Effector memory CD8-positive, alpha-beta T cell (primary cell): ENCODE measurements at places on chromosomes 6 and 20.

GRCh38 chr20:32626859-32627636 lies 41.9 kb upstream of the NOL4L start:
- peaks cover 8% of the 10 kb centered on the region for H3K4me1 ChIP-seq
- no peaks in the 10 kb centered on the region for H3K36me3 ChIP-seq
- H3K27ac ChIP-seq = no peak overlapping the region
- H3K4me3 ChIP-seq = peak overlapping the region; percentile 60

GRCh38 chr6:109306733-109307132 lies 75.5 kb downstream of the CD164 start:
- H3K27me3 ChIP-seq = peaks cover 5% of the 10 kb centered on the region
- H3K36me3 ChIP-seq = no peaks in the 10 kb centered on the region
- H3K4me1 ChIP-seq = no peaks in the 10 kb centered on the region
- H3K4me3 ChIP-seq = no peak overlapping the region
- no peak for DNase-seq

DNA sequence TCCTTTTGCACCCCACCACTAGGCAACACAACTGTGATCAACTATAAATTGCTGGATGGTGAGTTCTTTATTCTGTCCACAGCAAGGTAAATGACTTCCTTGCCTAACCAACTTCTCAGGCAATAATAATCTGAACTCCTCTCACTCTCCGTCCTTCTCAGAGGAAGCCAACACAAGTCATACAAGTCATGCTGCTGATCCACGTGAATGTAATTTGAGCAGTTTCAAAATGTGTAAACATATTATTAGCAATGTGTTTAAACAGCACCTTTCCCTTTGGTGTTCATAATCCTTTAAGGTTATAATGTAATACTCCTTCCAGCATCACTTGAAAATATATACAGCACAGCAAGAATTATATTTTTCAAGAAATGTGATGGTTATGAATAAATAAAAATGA lies 127.9 kb downstream of the QRSL1 start:
- H3K27me3 ChIP-seq = peaks cover 25% of the 10 kb centered on the region
- no peak overlapping the region for H3K27ac ChIP-seq
- H3K36me3 ChIP-seq = no peaks in the 10 kb centered on the region

- no peak overlapping the region for H3K27ac ChIP-seq
- peaks cover 80% of the 10 kb centered on the region for H3K27me3 ChIP-seq
- peaks cover 2% of the 10 kb centered on the region for H3K4me1 ChIP-seq
- H3K4me3 ChIP-seq = no peak overlapping the region
- H3K36me3 ChIP-seq = peaks cover 3% of the 10 kb centered on the region
Observed at GRCh38 chr6:40325041-40325440, 262.1 kb downstream of the LRFN2 start.

GRCh38 chr6:83424392-83425018 lies 6.3 kb downstream of the ME1 start:
- H3K4me3 ChIP-seq = no peak overlapping the region
- H3K36me3 ChIP-seq = peaks cover 4% of the 10 kb centered on the region
- H3K27me3 ChIP-seq = no peaks in the 10 kb centered on the region
- no peak for DNase-seq
- no peak overlapping the region for H3K27ac ChIP-seq

DNA sequence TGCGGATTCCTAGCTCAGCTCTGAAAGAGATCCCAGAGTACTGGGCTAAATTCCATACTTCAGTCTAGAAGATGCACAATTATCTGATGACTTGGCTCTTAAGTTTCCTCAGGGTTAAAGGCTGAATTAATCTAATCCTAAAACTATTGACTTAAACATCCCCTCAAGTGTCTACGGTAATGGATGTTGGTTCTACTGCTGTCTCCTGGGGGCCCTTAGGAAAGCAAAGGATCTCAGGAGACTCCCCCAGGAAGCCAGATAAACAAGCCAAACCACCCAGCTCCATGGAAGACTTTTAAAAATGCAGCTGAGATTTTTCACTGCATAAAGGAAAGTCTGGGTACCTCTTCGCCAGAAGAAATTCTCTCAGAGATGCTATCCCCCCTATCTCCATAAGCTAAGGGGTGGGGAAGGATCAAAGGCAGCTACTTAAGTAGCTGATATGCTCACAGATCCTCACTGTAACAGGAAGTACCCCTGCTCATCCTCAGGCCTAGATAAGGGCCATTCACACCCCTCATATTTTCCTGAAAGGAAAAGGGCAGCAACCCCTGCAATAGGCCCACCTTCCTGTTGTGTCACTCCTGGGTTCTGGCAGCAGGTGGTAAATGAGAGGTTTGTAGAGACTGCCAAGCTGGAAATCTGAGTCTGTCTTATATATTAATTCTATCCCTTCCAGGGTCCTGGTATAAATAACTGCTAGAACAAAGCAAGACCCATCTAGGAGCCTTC lies 9.3 kb downstream of the NDRG3 start:
- H3K4me3 ChIP-seq = no peak overlapping the region
- no peak for DNase-seq
- H3K4me1 ChIP-seq = peaks cover 15% of the 10 kb centered on the region
- H3K27ac ChIP-seq = no peak overlapping the region
- peaks cover 5% of the 10 kb centered on the region for H3K36me3 ChIP-seq

- peaks cover 2% of the 10 kb centered on the region for H3K4me1 ChIP-seq
- H3K27me3 ChIP-seq = peaks cover 65% of the 10 kb centered on the region
- H3K4me3 ChIP-seq = no peak overlapping the region
- no peaks in the 10 kb centered on the region for H3K36me3 ChIP-seq
- no peak overlapping the region for H3K27ac ChIP-seq
Observed at GRCh38 chr20:3090565-3090964, 6.0 kb upstream of the AVP start.

DNA sequence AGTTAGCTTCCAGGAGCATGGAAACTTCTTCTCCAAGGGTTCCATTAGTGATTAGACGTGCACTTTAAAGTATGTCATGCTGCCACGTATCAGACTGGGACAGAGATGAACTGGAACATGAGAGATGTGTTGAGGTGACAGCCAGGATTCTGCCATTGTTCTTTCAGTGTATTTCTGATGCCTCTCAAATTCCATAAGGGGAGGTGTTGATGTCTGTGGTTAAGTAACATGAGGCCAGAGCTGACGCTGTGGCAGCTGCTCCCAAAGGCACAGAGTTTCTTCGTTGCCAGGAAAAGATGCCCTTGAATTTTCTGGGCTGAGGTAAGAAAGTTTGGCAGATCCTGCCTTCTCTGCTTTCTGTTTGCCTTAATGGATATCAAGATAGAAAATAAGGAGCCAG lies 63.5 kb downstream of the TRMT6 start:
- DNase-seq = no peak
- no peaks in the 10 kb centered on the region for H3K4me1 ChIP-seq
- H3K27me3 ChIP-seq = peaks cover 13% of the 10 kb centered on the region
- H3K27ac ChIP-seq = no peak overlapping the region

DNA sequence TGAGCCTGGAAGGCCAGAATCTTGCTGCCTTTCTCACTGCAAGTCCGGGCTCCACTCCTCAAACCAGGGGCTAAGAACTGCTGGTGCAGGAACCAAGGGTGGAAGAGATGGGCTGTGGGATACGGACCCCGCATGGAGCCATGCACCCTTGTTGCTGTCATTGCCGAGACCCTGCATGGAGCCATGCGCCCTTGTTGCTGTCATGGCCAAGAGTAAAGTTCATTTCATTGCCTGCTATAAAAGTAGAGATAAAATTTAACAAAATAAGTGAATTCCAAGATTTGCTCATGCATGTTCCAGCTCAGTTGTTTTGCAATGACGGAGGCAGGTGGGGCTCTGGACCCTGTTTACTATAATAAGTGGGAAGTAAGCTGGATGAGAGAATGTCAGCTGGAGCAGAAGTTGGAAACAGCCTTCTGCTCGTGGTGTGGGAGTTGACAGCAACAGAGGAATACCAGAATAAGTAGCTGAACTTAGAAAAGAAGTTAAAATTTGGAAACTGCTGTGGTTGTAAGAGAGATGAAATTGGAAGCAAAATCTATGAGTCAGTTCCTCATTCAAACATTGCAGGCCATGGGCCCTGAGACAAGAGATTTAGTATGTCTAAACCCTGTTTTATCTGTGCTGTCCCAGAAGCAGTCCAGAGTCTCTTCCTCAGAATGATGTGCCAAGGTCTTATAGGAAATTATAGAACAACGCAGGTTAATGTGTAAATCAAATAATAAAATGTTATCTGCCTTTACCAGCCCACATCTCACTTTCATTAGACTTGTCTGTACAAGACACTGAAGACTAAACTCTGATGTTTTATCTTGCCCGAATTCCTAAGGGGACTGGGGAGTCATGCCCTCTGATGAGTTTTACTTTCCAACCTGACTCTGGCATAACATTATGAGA lies 15.8 kb upstream of the THBS2 start:
- DNase-seq = no peak
- H3K4me1 ChIP-seq = no peaks in the 10 kb centered on the region
- no peak overlapping the region for H3K27ac ChIP-seq
- H3K4me3 ChIP-seq = no peak overlapping the region
- peaks cover 53% of the 10 kb centered on the region for H3K27me3 ChIP-seq

GRCh38 chr6:70094156-70094555 lies 208.7 kb downstream of the COL9A1 start:
- no peaks in the 10 kb centered on the region for H3K36me3 ChIP-seq
- H3K27me3 ChIP-seq = no peaks in the 10 kb centered on the region
- H3K4me1 ChIP-seq = no peaks in the 10 kb centered on the region
- no peak overlapping the region for H3K4me3 ChIP-seq
- no peak overlapping the region for H3K27ac ChIP-seq

GRCh38 chr6:157814883-157815282 lies 8.2 kb upstream of the SNX9 start:
- no peaks in the 10 kb centered on the region for H3K36me3 ChIP-seq
- no peak for DNase-seq
- no peaks in the 10 kb centered on the region for H3K27me3 ChIP-seq
- H3K4me1 ChIP-seq = no peaks in the 10 kb centered on the region
- H3K27ac ChIP-seq = no peak overlapping the region
- H3K4me3 ChIP-seq = no peak overlapping the region

- no peaks in the 10 kb centered on the region for H3K36me3 ChIP-seq
- no peak overlapping the region for H3K27ac ChIP-seq
- no peak for DNase-seq
Observed at GRCh38 chr6:63321821-63322220, 2.0 kb upstream of the LGSN start.

- no peaks in the 10 kb centered on the region for H3K4me1 ChIP-seq
- H3K27me3 ChIP-seq = no peaks in the 10 kb centered on the region
- no peaks in the 10 kb centered on the region for H3K36me3 ChIP-seq
- no peak for DNase-seq
- H3K27ac ChIP-seq = no peak overlapping the region
Observed at GRCh38 chr20:9460518-9460917, 53.9 kb upstream of the LAMP5 start.

- peak overlapping the region; percentile 25 for H3K27ac ChIP-seq
- DNase-seq = no peak
- peaks cover 36% of the 10 kb centered on the region for H3K36me3 ChIP-seq
- H3K4me1 ChIP-seq = peaks cover 55% of the 10 kb centered on the region
- H3K4me3 ChIP-seq = no peak overlapping the region
Observed at GRCh38 chr6:2773449-2773848, 8.3 kb downstream of the WRNIP1 start.

DNA sequence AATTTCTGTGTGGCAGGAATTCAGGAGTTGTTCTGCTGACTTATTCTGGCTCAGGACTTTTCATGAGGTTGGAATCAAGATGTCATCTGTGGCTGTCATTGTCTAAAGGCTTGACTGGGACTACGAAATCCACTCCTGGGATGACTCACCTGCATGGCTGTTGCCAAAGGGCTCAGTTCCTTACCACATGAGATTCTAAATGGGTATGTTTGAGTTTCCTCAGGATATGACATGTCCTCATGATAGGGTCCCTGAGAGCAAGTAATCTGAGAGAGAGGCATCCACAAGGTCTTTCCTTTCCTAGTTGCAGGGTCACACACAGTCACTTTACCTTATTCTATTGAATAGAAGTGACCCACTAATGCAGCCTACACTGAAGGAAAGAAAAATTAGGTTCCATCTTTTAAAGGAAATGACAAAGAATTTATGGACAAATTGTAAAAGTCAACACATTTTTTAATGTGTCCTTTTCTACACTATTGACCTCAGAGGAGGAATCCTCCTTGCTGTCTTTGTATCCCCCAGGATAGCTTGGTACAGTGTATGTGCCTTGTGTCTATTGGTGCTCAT lies 1025.0 kb upstream of the GJE1 start:
- no peaks in the 10 kb centered on the region for H3K36me3 ChIP-seq
- H3K4me3 ChIP-seq = no peak overlapping the region
- H3K27me3 ChIP-seq = no peaks in the 10 kb centered on the region
- no peak for DNase-seq

DNA sequence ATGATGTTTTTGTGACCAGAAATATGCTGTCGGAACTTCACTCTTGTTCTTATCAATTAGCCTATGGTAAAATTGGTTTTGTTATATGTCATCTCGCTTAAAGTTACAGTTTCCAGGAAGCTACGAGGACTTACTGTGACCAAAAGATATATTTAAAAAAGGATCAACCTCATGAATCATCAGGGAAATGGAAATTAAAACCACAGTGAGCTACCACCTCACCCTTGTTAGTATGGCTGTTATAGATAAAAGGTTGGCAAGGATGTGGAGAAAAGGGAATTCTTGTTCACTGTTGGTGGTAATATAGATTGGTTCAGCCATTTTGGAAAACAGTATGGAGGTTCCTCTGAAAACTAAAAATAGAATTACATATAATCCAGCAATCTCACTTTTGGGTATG lies 14.3 kb upstream of the INSM1 start:
- no peaks in the 10 kb centered on the region for H3K4me1 ChIP-seq
- no peak overlapping the region for H3K4me3 ChIP-seq
- DNase-seq = no peak

DNA sequence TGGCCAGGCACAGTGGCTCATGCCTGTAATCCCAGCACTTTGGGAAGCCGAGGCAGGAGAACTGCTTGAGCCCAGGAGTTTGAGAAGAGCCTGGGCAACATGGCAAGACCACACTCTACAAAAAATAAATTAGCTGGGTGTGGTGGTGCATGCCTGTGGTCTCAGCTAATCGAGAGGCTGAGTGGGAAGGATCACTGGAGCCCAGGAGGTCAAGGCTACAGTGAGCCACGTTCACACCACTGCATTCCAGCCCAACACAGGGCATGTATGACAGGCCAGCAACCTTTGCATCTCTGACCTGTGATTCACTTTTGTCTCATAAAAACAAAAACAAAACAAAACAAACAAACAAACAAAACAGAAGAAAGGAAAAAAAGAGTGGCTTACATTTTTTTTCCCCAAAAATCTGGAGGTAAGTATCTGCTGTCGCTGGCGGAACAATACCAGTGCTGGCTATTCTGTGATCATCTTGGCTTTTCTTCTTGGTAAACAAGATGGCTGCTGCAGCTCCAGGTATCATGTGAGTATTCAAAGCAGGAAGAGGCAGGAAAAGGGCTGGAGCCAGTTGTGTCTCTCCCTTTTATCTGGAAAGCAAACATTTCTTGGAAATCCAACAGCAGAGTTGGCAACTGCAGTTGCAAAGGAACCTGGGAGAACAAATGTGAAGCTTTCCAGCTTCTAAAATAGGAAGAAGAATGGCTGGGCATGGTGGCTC lies 40.4 kb upstream of the ZMYND8 start:
- no peak overlapping the region for H3K4me3 ChIP-seq
- H3K27me3 ChIP-seq = no peaks in the 10 kb centered on the region
- H3K36me3 ChIP-seq = no peaks in the 10 kb centered on the region
- no peak overlapping the region for H3K27ac ChIP-seq
- H3K4me1 ChIP-seq = peaks cover 4% of the 10 kb centered on the region

DNA sequence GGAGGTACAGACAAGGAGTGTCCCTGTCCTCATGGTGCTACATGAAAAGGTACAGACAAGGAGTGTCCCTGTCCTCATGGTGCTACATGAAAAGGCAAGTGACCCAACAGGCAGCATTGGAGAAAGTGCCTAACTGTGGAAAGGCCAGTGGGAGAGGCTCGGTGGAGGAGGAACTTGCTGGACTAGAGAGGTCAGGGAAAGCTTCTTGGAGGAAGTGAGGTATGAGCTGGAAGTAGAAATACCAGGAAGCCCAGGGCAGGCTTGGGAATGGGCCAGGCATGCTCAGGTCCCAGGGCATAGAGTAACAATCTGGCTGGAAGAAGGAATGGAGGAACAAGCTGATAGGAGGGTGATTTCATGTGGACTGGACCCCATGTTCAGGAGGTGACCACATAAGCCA lies 59.8 kb upstream of the FNDC1 start:
- H3K27me3 ChIP-seq = no peaks in the 10 kb centered on the region
- no peak overlapping the region for H3K4me3 ChIP-seq
- peaks cover 27% of the 10 kb centered on the region for H3K36me3 ChIP-seq
